Astrocyte of the cerebellum (primary cell): ENCODE measurements at places on chromosomes 4 and X.

DNA sequence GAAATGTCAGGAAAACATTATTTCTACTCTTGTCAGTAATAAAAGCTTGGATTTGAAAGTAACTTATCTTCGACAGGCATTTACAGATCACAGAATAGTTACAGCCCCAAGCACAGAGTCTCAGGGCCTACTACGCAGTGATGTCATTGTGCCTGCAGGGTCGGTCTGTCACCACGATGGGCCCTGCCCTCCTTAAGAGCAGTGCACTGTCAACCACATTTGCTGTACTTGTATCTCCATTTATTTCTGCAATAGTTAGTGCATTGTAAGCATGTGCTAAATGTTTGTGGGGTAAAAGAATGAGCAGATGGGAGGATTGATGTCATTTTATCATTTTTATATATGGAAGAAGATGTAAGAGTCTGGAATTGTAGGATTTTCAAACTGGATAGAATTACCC is 13.6 kb upstream of the CCKAR start:
- DNase-seq, result no peak

DNA sequence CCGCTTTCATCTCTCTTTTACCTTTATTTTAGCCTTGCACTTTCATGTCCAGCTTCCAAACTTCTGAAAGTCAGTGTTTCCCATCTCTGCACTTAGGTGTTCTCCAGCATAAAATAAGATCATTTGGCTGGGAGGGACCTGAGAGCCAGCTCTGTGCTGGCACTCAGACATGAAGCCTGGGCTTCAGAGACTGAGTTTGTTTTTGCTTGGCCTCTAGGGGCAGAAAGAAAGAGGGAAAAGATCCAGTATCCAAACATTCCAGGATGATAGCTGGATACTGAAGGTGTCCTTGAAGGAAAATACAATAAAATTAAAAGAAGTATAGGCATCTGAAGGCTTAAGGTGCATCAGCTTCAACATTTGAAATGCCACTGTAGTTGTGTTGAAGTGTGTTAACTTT is 202.4 kb upstream of the ZIC3 start:
- DNase-seq, result no peak

- no peak for DNase-seq
Measured at GRCh38 chr4:89357787-89358186, 50.2 kb upstream of the GPRIN3 start.

DNA sequence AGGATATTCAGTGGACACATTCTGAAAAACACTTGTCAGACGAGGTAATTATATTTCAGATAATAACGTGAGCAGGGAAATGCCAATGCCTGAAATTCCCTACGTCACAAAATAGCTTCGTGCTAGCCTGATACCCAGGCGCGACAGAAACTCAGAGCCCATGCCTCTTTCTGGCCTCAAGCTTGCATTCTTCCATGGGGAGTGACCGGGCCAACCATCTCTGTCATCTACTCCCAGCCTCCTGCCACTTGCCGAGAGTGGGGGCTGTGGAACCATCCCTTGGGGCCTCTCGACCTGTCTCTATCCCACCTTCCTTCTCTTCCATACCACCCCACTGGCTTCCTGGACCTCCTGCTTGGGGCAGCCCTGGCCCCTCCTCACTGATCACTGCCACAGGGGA is 34.5 kb upstream of the CDKN2AIP start:
- DNase-seq, result no peak

DNA sequence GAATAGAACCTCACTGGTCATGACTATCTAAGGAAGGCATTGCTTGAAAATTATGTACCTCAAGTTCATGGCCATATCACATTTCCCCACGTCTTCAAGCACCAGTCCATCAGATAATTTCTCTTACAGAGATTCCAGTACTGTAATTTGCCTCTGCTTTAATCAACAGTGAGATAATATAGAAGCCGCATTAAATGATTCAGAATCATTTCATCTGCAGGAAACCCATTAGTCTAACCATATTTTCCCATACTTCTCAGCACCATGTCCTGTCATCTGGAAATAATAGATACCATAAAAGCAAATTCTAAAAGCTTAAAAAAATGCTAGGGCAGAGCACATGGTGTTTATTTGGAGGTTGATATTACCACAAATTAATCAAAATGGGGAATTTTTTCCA is 310.3 kb upstream of the SLIT2 start:
- no peak for DNase-seq

DNA sequence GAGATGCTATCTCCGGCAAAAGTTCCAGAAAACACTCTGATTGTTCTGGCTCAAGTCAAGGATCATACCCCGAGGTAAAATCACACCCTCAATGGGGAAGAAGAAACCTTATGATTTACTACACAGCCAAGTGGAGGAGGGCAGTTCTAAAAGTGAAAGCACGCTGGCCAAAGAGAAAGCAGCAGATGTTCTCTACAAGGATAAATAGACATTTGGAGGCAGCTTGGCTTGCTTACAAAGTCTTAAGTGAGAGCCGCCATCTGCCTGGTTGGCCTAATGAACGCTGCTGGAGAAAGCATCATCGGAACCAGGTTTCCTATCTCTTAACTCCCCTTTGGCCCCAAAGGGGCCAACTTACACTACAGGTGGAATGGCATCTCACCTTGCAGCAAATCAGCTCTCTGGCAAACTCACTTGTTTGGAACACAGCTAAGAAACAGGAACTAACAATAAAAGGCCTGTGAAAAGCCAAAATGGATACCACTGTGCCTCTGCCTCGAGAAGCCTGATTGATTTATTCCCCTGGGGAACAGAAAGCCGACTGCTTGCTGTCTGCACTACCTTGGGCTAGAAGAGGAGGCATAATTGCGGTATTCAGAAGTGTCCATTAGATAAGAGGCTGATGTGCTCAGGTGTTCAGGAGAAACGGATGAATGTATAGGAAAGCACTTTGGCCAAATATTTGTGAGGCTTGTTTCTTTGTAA is 22.8 kb downstream of the FRAS1 start:
- no peak for DNase-seq

GRCh38 chr4:127667116-127667515 is 34.4 kb downstream of the INTU start:
- no peak for DNase-seq

GRCh38 chrX:2145692-2146367 is 354.9 kb downstream of the DHRSX start:
- no peak for DNase-seq

GRCh38 chr4:128353791-128354190 is 66.2 kb upstream of the PGRMC2 start:
- DNase-seq, result no peak

DNA sequence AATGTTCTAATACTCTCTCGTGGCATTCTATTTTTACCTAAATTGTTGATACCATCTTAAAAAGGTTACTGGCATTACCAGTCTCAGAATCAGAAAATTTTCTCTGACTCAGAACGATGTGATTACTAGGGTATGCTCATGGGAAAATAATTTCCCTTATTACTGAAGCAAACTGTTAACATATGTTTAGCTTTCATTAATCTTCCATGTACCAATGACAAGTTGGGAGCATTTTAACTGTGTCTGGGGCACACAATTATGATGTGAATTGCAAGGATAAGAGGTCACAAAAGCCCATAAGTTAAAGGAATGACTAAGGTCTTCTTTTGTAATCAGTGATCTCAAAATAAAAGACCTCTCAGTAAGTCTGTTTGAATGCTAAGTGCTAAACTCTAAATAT is 1254.6 kb downstream of the PCDH18 start:
- no peak for DNase-seq

GRCh38 chr4:147833254-147833653 is 101.4 kb downstream of the ARHGAP10 start:
- DNase-seq, result no peak

- DNase-seq, result no peak
Measured at GRCh38 chrX:1734806-1735205, 119.9 kb downstream of the ASMT start.

- DNase-seq, result no peak
Measured at GRCh38 chr4:151719956-151720334, 40.9 kb downstream of the GATB start.

- DNase-seq, result no peak
Measured at GRCh38 chrX:134025986-134026545, 40.7 kb upstream of the GPC3 start.

GRCh38 chr4:10334506-10335028 is 122.7 kb downstream of the ZNF518B start:
- DNase-seq, result no peak

DNA sequence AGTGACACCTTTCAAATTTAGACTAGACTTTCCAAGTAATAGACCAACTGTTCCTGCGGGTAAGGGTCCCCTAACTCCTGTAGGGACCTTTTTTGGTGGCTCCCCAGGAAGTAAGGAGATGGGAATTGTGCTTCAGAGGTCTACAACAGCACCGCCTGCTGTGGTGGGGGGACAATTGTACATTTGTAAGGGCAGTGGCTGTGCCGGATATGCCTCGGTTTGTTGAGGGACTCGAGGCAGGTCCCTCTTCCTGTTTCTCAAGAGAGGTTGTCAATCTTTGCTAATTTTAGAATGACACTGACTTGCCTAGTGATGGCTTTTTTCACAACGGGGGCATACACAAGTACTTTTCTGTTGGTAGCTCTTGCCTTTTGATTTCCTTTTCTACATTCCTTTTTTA is 15.5 kb upstream of the HSD17B11 start:
- DNase-seq, result no peak

DNA sequence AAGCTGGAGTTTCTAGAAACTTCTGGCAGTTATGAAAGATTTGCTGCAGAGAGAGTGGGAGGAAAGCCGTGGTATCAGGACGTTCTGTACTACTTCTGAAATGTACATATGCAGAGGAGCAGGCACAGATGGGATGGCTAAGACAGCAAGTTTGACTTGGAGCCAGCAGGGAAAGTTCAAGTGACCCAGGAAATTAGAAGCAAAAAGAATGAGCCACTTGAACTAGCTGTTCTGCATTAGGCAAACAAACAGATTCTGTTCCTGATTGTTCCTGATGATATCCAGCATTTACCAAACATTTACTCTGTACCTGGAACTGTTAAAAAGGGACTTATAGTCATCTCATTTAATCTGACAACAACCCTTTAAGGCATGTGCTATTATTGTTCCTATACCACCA is 41.4 kb upstream of the CXCL13 start:
- DNase-seq, result no peak

DNA sequence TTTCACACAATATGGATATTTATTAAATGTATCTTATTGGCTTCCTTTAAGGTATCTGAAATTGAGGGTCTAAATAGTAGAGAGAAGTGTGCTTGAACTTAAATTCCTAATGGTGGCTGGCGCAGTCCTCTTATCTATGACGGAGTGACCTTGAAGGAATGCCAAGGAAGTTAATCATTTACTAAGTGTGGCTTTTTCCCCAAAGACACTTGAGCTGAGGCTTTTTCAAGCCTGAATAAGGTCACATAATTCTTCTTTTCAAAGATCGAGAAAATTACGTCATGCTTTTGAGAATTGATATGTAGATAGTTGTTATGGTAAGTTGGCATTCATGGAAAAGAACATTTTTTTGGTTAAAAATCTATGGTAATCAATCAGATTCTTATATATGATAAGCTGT is 11.7 kb upstream of the PRPS2 start:
- DNase-seq, result no peak

DNA sequence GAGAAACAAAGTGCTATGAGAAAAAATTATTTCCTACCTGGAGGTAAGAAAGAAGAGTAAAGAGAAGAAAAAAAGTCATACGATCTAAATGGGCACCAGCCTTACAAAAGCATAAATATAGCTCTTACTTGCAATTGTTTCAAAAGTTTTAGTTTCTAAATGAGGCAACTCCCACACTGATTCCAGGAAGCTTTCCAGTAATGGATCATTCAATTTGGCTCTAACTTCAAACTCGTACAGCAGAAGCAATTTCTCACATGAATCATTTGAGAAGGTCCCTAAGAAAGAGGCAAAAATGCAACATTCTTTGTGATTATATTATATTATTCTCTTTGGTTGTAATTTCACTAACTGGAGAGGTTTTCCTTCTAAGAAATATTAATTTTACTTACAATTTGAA is 109.9 kb downstream of the DLG3 start:
- DNase-seq, result no peak

- no peak for DNase-seq
Measured at GRCh38 chrX:10098270-10098713, 58.5 kb upstream of the CLCN4 start.

GRCh38 chr4:89997171-89997704 is 102.6 kb downstream of the MMRN1 start:
- no peak for DNase-seq
